ENCODE measurements at places on chromosomes 2 and 18.

GRCh38 chr2:122414902-122415301 lies 659.5 kb downstream of the TSN start:
- DNase-seq = no peak

GRCh38 chr2:190318931-190319554 lies 583 bp downstream of the HIBCH start:
- DNase-seq = no peak

- DNase-seq = no peak
Observed at GRCh38 chr18:12841070-12841469, 43.0 kb downstream of the PTPN2 start.

GRCh38 chr2:226643030-226643945 lies 156.3 kb downstream of the IRS1 start:
- DNase-seq = no peak

DNA sequence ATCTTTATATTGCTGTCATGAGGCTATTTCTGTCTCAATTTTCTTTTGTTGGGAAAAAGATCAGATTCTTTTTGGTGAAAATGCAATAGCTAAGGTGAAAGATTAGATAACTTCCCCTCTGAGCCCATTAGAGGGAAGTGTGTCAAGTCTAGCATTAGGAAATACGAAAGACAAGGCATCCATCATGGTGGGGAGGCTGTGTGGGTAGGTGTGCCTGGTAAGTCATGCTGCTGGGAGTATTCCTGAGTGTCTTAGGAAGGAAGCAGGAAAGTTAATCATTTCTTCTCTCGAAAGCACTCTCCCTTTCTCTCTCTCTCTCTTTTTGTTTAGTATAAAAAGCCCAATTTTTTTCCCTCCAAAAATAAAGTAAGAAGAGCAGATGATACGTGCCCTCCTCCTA lies 780.2 kb upstream of the FSHR start:
- DNase-seq = no peak

DNA sequence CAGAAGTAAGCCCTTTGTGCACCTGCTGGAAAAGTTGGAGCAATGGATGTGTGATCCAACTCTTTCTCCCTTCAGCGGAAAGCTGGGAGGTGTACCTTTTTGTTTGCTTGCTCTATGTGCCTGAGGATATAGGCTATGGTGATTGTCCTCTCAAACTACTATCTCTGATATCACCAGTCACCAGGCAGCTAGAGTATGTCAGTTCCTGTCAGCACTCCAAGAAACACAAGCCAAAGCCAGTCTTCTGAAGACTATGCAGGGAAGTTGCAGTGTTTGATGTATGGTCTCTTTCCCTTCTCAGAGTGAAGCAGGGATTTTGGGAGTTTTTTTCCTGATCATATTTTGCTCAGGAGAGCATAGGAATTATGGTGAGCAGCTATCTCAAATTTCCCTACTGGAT lies 146.4 kb downstream of the PTH2R start:
- no peak for DNase-seq

DNA sequence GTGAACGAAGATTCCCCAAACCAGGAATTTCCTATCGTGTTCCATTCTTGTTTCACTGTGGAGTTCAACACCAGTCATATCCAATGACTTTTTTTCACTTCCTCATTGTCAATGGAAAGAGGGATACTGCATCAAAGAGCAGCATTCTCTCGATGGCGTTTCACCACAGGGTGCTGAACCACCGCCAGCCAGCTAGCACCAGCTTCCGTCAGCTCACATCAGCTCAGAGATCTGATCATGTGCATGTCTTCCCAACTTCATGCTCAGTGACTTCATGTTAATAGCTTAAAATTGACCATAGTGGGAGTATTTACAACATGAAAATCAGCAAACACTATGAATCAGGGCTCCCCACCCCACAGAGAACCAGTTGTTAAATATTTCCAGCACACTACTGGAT lies 359.9 kb downstream of the TNS1 start:
- no peak for DNase-seq

GRCh38 chr2:60957643-60958042 lies 59.9 kb upstream of the PEX13 start:
- no peak for DNase-seq

DNA sequence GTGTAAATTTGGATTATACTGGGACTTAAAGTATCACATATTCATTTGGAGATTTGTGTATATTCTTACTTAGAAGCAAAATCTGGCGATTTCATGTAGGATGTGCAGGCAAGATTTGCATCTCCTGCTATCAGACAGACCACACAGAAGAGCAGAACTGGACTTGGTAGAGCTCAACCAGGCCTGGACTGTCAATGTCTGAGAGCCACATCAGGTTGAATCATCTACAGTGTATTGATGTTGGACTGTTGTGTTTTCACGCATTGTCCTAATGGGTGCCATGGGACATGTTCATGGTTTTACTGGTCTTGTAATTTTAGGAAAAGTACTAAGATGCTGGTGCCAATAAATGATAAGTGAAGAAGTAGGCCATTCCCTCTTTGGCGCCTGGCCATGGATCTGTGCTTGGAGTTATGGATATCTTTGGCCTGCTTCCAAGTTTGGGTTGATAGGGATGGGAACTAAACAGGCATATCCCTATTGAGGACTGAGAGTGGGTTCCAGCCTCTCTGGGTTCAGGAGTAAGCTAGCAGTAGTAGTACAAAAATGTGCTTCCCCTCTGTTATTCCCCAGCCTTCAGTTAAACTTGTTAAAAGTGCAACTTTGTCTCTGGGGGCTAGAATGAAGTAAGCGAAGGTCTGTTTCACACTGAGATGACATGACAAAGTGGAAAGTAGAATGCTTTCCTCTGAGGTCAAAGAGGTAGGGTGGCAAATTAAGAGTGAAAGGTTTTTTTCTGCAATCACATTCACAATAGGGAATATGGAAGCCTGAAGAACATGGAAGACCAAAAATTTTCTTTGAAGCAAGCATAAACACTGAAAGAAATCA lies 49.2 kb upstream of the NEMP2 start:
- no peak for DNase-seq

DNA sequence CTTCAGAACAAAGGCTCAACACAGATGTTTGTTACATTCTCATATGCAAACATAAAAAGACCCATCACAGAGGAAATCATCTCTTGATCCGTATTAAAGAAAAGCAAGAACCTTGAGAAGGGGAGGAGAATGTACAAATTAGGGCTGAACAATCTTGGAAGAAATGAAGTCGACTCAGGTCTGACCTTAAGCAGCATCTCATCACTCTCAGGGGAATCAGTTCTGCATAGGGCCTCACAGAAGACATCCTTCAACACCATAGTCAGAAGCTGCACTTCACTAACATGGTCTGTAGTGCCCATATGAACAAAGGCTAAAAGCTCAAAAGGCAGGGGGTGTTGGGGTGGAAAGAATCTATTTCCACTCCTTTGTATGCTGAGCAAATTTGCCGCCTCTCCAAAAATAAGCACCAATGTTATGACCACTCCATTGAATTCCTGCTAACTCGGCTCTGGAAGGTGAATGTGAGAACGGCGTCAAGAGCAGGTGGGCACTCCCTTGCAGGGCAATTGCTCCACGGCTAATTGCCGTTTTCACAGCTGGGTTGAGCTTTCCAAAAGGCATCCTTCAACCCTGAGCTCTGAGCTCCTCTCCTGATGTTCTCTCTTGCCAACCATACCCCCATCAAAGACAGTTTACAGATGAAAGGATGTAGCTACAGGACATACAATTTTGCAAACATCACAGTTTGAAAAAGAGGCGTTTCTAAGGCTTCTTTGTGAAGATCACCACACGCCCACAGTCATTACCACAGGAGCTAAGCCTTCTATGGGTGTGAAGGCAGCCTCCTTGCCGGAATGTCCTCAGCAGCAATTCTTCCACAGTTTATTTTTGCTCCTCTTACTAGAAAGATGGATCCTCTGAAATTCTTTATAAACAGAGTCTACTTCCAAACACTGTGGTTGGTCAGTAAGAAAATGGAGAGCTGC lies 10.0 kb downstream of the KLF7 start:
- no peak for DNase-seq

DNA sequence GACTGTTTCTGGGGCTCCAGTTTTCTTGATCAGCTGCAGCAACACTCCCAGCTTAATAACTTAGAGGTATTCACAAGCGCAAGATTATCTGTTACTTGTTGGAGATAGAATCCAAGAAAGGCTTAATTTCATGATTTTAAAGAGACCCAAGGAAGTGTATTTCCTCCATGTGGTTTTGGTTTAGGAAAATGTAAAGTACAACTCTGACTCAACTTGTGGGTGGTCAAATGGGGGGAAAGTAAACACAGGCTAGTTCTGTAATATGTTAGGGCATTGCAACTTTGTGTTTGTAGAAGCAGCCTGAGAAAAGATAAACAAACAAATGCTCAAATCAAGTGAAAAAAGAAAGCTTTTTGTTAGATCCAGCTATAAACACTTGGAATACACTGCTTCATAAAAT lies 90.1 kb upstream of the COL3A1 start:
- no peak for DNase-seq

DNA sequence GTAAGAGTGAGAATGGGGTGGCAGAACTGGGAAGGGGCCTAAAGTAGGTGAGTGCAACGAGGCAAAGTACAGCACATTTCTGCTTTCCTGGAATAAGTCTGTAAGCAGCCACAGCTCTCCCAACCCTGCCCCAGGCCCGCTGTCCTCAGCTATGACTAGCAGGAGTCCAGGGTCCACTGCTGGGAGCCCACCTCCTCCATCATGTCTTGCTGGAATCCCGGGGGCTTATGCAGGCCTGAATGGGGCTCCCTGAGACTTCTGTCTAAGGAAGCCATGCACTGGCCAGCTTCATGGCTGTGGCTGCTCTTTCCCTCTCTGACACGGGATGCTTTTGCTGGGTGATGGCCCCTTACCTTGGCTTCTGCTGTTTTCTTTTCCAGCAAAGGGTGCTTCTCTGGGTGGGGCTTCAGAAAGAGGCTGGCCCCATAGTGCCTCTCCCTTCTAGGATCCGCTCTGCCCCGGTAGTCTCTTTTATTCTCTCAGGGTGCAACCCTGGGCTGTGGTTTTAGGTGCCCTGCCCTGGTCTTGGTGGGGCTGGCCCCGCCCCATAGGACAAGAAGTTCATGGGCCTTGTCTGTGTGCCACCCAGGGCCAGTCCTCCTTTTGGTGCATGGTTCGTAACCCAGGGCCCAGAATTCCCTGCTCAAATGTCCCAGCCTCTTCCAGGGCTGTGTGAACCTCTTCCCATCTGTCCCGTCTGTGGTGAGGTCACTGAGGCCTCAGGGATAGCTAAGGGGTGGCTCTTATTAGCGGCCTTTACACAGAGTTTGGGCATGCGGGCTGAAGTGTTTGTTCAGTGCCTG lies 33.8 kb upstream of the POLE4 start:
- DNase-seq = no peak

DNA sequence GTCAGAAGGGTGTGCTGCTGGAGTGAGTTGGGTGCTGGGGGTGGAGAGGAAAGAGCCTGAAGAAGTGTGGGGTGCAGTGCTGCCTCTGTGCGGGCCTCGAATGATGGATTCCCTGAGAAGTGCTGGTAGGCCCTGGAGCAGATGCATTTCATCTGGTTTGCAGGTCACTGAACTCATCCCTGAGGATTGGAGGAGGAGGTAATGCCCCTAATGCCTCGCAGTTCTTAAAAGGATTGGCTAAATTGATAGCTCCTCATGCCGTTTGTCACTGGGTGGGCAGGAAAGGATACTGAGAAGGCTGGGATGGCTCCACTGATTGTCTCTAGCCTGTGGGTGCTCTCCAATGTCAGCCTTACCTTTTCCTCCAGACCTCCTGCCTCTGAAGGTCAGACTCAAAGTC lies 74.1 kb downstream of the CTIF start:
- no peak for DNase-seq

Measured in activated gamma-delta T cell treated with anti-CD3 and anti-CD28 coated beads, Interleukin-2, amount 50 U/mL, for 16 hours (primary cell).